ENCODE measurements at places on chromosomes 3 and 15.

GRCh38 chr15:51576286-51576850, 46.2 kb downstream of the DMXL2 start:
- no peak for DNase-seq

DNA sequence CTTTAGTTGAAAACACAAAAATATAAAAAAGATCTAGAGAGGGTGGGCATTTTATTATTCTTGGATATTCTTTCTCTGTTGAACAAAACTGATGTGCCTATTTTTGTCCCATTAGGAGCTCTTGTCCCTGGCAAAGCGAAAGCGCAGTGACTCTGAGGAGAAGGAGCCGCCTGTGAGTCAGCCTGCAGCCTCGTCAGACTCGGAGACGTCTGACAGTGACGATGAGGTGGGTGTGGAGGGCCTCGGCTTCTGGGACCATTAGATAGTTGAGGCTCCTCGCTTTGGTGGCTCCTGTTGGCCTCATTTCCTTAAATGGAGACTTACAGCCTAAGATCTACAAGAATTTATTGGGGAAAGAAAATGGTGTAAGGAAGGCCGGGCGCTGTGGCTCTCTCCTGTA, 21.3 kb downstream of the RTF1 start:
- no peak for DNase-seq

- no peak for DNase-seq
Observed at GRCh38 chr15:73569361-73569760, 63.8 kb downstream of the NPTN start.

- DNase-seq: no peak
Observed at GRCh38 chr3:152160350-152161011, 108.2 kb upstream of the MBNL1 start.

GRCh38 chr15:93141371-93141794, 52.4 kb upstream of the RGMA start:
- DNase-seq: peak; percentile 37

- no peak for DNase-seq
Observed at GRCh38 chr15:70127288-70127746, 29.6 kb upstream of the TLE3 start.

DNA sequence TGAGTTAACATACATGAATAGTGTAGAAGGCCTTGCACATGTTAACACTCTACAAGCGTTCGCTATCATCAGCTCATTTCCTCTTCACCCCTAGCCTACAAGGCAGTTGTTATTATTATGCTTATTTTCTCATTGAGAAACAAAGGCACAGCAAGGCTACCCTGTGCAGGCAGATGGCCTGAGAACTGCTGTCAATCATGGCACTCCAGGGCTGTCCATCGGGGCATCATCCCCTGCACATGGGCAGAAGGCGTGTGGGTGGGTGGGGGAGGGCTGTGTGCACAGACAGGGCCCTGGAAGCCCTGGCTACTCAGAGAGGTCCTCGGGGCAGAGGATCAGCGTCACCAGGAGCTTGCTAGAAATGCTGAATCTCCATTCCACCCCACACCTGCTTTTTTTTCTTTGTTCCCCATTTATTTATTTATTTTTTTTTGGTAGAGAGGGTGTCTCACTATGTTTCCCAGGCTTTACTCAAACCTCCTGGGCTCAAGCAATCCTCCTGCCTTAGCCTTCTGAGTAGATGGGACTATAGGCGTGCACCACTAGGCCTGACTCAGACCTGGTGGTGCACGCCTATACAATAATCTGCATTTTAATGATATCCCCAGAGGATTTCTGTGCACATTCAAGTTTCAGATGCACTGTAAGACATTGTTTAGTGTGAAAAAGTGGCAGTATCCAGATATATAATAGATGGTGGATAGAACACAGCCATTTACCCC, 9.6 kb upstream of the ZXDC start:
- no peak for DNase-seq

- DNase-seq: no peak
Observed at GRCh38 chr15:67396114-67396513, 124.8 kb upstream of the C15orf61 start.

GRCh38 chr3:159830523-159831154, 158.0 kb upstream of the IL12A start:
- no peak for DNase-seq

DNA sequence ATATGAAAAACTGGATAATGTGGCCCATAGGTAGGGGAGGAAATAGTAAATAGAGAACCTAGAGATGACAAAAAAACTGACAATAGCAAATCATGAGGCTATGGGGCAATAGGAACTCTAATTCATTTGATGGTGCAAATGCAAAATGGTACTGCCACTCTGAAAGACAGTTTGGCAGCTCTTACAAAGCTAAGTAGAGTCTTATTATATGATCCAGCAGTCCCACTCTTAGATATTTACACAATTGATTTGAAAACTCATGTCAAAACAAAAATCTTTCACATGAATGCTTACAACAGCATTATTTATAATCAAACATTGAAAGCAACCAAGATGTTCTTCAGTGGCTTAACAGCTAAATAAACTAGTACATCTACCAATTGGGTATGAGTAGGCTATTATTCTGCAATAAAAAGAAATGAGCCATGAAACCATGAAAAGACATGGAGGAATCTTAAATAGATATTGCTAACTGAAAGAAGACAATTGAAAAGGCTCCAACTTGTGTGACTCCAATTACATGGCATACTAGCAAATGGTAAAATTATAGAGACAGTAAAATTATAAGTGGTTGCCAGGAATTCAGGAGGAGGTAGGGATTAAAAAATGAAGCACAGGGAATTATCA, 321.8 kb upstream of the STAC start:
- no peak for DNase-seq

GRCh38 chr3:54901906-54902685, 25.8 kb downstream of the LRTM1 start:
- no peak for DNase-seq

- DNase-seq: no peak
Observed at GRCh38 chr15:65379986-65380385, 2.2 kb upstream of the IGDCC3 start.

- DNase-seq: no peak
Observed at GRCh38 chr15:66594836-66595235, 29.0 kb upstream of the LCTL start.

DNA sequence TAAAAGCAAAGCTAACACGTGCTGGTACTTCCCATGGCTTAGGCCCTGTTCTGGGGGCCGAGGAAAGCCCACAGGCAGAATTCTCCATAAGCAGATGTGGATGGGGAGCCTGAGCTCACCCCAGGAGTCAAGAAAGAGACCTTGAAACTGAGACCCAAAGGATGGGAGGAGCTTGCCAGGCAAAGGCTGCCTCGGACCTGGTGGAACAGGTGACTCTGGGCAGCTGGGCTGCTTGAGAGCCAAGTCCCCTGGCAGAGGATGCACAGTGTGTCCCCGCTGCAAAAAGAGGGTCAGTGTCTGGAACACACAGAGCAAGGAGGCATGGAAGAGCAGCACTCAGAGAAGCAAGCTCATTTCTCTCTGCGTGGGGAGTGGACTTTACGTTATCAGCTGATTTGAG, 528.7 kb downstream of the GABRG3 start:
- no peak for DNase-seq

DNA sequence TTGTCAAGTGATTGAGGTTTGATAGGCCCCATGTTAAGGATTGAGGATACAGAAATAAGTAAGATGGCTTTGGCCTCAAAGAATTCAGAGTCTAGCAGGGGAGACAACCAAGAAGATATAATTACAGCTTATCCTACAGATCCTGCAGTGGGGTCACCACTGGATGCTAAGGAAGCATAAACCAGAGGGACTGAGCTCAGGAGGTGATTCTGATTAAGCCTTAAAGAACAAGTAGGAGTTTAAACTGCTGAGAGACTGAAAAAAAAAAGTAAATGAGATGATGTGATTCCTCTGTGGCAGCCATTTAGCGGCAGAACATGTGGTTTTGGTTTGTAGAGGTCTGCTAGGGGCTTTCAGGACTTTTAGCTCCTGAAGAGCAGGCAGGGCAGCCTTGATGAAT, 72.1 kb upstream of the ROPN1 start:
- no peak for DNase-seq

- peak; percentile 22 for DNase-seq
Observed at GRCh38 chr3:108088697-108089096, 2.1 kb downstream of the CD47 start.

- no peak for DNase-seq
Observed at GRCh38 chr3:13112521-13113345, 39.5 kb upstream of the IQSEC1 start.

GRCh38 chr15:39837454-39837853, 54.8 kb upstream of the FSIP1 start:
- DNase-seq: no peak

DNA sequence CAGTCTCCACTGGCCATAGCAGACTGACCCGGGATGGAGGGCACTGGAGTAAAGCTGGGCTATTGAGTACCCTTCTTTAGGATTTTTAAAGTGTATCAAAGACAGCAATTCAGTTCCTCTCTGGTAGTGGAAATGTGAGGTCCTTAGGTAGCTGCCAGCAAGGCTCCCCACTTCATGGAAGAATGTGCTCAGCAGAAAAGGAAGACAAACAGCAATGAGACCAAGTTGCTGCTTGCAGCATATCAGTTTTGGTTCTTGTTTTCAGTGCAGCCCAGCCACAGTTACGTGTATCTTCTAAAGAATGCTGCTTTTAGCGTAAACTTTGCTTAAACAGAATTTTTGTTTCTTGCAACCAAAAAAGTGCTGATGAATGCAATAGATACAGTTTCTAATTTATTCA, 374.0 kb upstream of the CBLB start:
- DNase-seq: no peak

DNA sequence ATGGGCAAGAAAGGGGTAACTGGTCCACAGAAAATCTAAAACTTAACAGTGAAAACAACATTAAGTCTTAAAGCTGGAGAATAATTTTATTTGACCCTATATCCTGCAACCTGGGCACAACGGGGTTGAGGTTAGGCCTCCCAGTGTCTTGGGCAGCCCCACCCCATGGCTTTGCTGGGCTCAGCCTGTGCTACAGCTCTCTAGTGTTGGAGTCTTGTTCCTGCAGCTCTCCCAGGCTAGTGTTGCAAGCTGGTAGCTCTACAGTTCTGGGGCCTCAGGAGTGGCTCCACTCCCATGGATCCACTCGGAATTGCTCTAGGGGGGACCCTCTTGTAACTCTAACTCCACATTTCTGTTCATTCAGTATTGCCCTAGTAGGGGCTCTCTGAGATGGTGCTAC, 24.9 kb upstream of the GNB4 start:
- DNase-seq: no peak

GRCh38 chr3:108830381-108830780, 7.8 kb downstream of the TRAT1 start:
- no peak for DNase-seq

DNA sequence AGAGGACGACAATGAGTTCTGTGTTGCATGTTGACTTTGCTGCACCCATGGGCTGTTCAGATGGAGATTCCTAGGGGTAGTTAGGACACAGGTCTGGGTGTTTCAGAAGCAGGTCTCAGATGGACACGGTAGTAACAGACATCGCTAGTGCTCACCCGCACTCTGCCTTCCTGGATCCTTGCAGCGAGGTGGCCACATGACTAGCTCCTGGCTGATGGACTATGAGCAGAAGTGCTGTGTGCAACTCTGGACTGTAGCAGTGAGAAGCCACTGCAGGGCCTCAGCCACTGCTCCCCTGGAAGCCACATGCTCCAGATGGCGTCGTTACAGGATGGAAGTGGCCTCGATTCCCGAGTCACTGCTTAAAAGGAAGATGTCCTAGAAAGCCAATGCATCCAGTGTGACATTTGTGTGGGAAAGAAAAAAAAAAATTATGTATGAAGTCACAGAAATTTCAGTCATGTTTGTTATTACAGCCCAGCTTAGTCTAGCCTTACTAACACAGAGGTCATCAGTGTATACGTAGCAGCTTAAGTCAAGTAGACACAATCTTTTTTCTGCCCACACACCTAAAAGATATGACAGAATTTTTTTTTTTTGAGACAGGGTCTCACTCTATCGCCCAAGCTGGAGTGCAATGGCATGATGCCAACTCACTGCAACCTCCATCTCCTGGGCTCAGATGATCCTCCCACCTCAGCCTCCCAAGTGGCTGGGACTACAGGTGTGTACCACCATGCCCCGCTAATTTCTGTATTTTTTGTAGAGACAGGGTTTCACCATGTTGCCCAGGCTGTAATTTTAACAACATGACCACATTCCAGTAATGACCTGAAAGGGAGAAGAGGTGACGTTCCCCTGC, 95.3 kb downstream of the XXYLT1 start:
- no peak for DNase-seq

DNA sequence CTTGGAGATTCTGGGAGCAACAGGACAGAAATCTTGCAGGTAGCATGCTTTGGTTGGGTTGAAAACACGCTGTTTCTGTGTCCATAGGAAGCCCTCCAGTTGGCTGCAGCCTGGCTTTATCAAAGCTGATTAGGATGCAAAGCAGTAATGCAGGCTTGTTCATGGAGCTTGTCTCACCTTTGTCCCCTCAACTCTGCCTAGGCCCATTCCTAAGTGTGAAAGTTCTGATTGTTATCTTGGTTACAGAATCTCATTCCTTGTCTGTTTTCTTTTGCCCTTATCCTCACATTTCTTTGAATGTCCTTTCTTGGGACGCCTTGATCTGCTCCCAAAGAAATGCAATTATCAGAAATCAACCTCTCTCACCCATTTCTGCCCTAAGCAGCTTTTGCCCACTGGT, 83.5 kb downstream of the IL20RB start:
- no peak for DNase-seq

GRCh38 chr3:18044191-18044590, 301.8 kb upstream of the TBC1D5 start:
- DNase-seq: no peak

- DNase-seq: no peak
Observed at GRCh38 chr3:99522147-99522546, 116.2 kb upstream of the COL8A1 start.

DNA sequence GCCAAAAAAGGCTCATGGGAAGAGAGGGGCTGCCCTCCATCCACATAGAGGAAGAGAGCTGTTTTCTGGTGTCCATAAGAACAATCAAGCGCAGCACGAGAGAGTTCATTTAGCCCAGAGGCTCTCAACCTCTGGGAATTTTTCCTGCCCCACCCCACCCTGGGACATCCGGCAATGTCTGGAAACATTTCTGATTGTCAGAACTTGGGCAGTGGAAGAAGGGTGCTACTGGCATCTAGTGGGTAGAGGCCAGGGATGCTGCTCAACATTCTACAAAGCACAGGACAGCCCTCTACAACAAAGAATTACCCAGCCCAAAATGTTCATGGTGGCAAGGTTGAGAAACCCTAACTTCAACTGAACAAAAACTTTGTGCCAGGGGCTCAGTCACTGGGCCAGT, 92.9 kb downstream of the RAB11A start:
- no peak for DNase-seq

DNA sequence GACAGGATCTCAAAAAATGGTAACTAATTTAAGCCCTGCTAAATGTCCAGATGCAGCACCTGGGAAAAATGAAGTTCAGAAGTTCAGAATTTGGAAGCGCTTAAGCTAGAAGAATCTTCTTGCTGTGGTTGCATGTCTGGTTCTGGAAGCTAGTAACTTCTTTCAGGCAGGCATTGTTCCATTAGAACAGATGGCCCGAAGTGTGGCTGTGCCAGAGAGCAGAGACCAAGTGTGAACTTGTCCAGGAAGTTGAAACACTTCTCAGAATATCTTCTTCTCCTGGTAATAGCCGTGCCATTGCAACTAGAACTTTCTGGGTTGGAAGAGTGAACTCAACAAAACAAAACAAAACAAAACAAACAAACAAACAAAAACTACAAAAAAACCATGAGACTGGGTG, 80.0 kb downstream of the MITF start:
- no peak for DNase-seq

GRCh38 chr3:150377601-150378300, 30.3 kb upstream of the TSC22D2 start:
- no peak for DNase-seq

All from GM10248 (cell line).